ENCODE measurements at places on chromosomes 4 and X.

DNA sequence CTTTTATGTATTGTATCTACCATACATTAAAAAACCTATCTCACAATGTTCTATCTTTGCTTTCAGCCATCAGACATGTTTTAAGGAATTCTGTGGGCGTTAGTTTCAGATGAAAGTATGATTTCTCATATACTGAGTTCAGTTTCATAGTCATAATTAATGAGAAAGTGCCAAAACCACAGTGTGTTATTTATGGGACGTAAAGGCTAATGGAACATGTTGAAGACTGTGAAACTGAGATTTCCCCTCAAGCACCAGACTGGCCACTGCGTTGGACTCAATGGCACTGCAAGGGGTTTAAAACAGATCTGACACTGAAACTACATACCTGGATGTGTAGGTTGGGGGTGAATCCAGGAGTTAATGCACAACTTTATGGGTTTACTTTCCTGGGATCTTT lies 32.0 kb downstream of the F8 start:
- DNase-seq, result no peak

DNA sequence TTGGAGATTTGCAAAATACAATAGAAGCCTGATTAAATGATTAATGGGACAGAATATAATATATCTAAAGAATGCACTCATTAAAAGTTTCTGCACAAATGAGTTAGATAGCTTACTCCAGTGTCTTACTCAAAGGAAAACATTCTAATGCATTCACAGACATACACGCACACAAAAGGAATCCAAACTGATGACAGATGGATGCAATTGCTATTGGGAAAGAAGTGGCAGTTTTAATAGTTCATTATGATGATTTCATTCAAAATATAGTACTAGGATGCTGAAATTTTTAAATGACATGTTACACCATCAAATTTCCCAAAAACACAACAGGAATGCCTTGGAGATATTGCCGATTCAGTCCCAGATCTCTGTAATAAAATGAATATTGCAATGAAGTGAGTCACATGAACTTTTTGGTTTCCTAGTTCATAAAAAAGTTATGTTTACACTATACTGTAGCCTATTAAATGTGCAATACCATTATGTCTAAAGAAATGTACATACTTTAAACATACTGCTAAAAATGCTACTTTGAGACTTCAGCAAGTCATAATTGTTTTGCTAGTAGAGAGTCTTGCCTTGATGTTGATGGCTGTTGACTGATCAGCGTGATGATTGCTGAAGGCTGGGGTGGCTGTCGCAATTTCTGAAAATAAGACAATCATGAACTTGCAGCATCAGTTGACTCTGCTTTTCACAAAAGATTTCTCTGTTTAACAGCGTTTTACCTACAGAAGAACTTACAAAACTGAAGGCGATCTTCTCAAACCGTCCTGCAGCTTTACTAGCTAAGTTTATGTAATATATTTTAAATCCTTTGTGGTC lies 45.6 kb downstream of the BBS12 start:
- DNase-seq, result no peak

DNA sequence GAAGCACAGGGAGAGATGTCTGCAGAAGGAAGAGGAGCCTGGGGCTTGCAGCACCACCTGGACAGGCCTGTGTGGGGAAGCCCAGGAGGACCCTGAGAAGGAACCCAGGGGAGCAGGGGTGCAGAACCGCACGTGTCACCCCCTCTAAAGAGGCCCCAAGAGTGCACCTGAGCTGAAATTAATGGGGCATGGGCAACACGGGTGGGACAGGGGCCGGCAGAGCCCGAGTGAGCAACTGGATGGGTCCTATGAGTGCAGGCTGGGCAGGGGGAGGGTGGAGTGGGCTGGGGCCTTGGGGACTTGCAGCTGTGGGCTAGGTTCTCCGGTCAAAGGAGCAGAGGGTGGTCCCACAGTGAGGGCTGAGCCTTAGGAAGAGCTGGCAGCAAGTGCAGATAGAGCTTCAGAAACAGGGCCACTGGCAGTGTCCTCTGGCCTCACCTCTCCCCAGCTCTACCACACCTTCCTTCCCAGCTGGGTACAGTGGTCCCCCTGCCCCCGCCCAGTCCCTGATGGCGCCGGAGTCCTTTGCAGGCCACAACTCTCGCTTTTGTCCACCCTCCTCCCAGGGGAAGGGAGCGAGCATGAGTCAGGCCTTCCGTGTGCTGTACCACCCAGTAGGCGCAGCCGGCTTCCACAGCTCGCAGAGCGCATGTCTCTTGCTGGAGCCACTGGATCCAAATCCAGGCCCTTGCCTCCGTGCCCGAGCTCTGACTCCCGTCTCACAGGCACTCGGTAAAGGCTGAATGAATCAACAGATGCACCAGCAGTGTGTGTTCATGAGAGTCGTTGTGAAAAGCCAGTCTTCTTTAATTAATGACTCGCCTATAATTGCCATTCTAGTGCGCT lies 131.6 kb downstream of the HMX1 start:
- DNase-seq, result no peak

- DNase-seq, result no peak
Measured at GRCh38 chr4:173503330-173504180, 26.5 kb downstream of the HAND2 start.

DNA sequence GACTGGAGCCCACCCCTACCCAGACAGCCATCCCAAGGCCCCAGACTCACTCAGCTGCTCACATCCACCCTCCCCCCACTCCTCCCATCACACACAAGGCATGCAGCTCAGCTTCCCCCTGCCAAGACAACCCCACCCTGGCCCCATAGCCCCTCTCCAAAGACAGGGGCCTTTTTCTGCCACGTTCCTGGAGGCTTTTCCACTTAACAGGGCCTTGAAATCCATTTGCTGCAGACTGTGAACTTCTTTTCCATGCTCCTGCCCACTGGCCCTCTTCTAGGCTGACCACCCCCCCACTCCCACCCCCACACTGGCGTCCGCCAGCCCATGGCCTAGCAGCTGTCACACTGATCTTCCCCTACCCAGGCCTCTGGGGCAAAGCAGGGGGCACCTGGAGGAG lies 76.0 kb downstream of the PJA1 start:
- no peak for DNase-seq

DNA sequence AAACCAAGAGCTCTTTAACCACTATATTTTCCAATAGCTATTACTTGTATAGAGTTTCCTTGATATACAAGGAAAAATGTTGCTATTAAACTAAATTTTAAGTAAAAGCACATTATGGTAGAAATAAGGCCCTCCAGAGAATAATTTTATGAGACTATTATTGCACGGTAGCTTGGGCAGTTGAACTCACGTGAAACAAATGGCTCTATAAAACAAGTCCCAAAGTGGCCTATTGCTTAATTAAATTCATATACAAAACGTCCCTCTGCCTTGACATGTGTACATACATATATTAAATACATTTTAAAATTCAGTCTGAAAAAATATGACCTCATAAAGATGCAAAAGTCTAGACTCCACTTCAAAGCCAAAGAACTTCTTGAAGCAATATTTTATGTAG lies 582.2 kb downstream of the CENPC start:
- no peak for DNase-seq

- DNase-seq, result no peak
Measured at GRCh38 chrX:24561121-24561520, 86.0 kb downstream of the PCYT1B start.

DNA sequence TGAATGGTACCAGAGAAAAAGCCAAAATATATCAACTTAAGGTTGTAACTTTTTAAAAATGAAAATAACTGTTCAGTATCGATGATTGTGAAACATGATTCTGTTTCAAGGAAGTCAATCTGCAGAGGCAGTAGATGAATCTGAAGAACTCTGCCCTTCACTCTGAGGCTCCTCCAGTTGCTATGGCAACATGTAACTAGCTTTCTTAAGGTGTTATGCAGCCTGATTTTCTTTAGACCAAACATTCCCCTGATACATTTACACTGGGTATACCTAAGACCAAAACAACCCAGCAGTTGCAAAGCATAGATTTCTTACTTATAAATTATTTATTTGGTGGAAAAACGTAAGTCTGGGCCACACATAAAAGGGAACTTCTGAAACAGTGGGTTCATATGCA lies 133.6 kb upstream of the RASGEF1B start:
- DNase-seq, result no peak

GRCh38 chr4:110480031-110480549 lies 4.1 kb downstream of the ENPEP start:
- DNase-seq, result no peak

GRCh38 chr4:98505992-98506391 lies 152.4 kb downstream of the TSPAN5 start:
- no peak for DNase-seq

- DNase-seq, result no peak
Measured at GRCh38 chr4:153453402-153453801, 12.8 kb upstream of the TMEM131L start.

- DNase-seq, result no peak
Measured at GRCh38 chr4:141571362-141571761, 65.0 kb upstream of the IL15 start.

- DNase-seq, result no peak
Measured at GRCh38 chrX:151852294-151852693, 60.4 kb upstream of the MAGEA4 start.

GRCh38 chr4:95507147-95507546 lies 41.6 kb downstream of the UNC5C start:
- DNase-seq, result no peak

DNA sequence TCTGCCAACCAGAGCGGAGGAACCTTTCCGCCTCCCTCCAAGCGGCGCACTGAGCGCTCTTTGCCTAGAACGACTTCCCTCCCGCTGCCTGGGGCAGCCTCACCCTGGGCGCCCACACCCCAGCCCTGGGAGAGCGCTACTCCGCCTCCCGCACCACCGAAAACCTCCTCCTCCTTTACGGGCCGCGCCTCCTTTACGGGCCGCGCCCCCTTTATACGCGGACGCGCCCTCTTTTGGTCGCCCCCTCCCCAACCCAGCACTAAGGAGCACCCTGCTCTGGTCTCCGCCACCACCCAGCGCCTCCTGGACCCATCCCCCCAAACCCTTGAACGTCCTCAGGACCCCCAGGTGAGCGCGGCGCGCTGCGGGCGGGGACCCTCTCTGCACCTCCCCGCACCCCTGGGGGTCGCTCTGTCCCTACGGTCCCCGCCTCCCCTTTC lies 586 bp upstream of the NSG1 start:
- DNase-seq, result no peak

GRCh38 chrX:139828830-139829229 lies 104.0 kb downstream of the ATP11C start:
- DNase-seq, result no peak

DNA sequence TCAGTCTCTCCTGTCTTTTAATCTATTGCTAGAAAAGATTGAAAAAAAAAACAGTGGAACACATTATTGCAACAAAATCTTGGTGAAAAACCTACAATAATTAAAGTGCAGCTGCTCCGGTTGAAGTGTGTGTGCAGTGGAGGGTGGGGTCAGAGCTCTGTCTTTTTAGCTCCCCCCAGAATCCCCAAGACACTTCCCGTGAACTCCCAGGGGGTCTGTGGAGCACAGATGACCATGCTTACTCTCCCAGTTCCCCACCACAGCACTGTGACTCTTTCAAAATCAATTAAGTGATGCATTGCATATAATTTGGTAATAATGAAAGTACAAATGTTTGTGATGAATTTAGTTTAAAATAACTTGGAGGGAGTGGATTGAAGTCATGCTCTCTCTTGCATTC lies 15.7 kb upstream of the SLC10A4 start:
- no peak for DNase-seq

GRCh38 chr4:140672416-140672815 lies 83.8 kb downstream of the TBC1D9 start:
- DNase-seq, result no peak

GRCh38 chrX:153801669-153802068 lies 7.2 kb downstream of the SSR4 start:
- DNase-seq, result no peak

DNA sequence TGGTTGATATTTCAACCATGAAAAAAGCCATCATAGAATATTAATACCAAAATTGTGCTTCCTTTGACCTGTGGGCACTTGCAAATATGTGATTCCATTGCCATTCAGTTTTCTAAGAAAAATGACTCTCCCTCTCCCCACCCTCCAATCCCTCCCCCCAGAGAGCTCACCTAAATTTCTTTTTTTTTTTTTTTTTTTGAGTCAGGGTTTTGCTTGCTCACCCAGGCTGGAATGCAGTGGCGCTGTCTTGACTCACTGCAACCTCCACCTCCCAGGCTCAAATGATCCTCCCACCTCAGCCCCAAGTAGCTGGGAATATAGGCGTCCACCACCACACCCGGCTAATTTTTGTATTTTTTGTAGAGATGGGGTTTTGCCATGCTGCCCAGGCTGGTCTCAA lies 47.0 kb downstream of the SNX25 start:
- no peak for DNase-seq

- no peak for DNase-seq
Measured at GRCh38 chrX:72620550-72621145, 48.0 kb upstream of the HDAC8 start.

- no peak for DNase-seq
Measured at GRCh38 chr4:118936406-118936805, 47.8 kb downstream of the SYNPO2 start.

All from stimulated activated CD8-positive, alpha-beta memory T cell treated with anti-CD3 and anti-CD28 coated beads, Interleukin-4, amount 100 ng/mL, for 1 hour (primary cell).